ENCODE measurements at places on chromosomes 7 and 10.

DNA sequence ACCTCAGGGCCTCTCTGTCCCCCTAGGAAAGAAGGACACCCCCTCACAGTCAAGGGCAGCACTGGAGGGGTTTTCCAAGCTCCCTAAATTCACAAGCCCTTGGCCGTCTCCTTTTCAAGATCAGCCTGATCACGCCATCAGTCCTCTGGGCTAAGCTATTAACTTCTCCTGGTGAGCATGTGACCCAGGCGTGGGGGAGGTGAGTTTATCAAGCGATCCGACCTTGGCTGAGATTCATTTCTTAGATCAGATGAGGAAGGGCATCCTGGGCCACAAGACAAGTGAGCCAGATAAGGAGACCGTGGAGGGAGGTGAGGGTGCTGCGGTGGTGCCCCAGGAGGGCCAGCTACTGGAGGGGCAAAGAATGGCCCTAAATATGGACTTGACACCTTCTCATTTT is 19.2 kb upstream of the EN2 start:
- DNase-seq, result no peak

DNA sequence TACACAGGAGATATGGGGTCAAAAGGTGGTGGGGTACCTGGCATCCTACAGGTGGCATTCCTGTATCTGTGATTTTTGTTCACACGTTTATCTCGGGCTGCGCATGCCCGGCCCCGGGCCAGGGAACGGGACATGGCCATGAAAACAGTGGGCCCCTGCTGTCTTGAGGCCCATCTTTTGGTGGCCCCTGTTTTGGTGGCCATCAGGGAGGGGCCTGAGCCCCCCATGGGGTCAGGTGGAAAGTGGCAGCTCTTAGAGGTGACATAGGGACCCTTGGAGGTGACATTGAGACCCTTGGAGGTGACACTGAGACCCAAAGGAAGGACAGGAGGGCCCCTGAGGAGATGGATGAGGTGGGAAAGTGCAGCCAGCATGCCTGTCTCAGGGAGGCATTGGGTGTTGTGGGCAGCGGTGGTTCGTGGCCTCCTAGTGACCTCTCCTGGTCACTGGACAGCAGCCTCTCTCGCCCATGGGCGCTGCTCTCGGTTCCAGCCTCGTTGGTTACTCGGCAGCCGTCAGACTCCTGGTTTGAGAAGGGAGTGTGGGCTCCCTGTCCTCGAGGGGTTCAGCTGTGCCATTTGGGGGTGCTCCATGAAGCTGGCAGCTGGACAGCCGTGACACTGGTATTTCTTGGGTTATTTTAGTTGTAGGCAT is 39.9 kb downstream of the INPP5A start:
- DNase-seq, result no peak

DNA sequence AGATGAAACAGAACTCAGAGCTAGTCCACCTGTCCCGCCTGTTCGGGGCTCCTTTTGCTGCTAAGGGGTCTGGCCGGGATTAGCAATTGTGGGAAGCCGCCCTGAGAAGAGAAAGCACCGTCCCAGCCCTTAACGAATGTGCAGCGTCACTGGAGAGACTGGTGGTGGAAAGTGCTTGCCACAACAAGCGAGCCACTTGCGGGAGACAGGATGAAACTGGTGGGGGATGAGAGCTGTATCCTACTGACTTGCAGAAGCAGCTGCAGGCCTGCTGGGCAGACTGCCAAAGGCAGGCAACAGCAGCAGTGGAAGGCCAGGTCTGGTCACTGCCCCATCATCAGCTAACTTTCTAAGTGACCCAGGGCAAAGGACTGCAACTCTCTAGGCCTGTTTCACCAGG is 95.4 kb downstream of the FAM53B start:
- DNase-seq, result peak; percentile 28

GRCh38 chr10:125609859-125610258 is 73.1 kb downstream of the TEX36 start:
- DNase-seq, result no peak

DNA sequence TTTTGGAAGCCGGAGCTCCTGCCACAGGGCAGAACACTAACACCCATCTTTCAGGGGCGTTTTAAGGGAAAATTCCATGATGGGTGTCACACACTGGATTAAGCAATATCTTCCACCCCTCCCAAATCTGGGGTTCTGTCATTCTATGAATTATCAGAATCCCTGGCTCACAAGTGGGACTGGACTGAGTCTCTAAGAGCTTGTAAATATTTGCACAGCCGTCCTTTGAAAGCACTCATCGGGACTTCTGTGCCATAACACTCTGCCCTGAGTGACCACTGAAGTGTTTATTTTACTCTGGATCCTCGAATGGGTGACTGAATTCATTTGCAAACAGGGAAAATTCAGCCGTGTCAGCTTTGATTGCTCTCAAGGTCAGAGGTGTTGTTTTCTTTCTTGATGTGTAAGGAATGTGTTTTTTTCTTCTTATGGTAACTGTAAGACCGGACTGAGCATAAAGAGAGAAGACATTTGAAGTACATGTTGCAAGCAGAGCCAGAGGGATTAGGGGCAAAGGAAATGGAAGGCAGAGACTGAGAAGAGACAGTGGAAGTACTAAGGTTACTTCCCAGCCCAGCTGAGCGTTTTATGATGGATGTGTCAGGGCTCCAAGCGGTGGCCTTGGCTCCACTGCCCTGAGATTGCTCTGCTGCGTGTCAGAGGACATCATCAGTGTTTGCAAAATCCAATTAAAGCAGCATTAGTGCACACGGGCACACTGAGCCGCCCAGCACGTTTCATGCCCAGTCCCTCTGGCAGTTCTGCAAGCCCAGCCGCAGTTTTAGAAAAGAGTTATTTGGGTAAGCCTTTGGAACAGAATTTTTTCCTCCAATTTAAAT is 17.7 kb upstream of the GTPBP4 start:
- no peak for DNase-seq

- no peak for DNase-seq
These were observed 368.9 kb downstream of the PLXDC2 start for GRCh38 chr10:20185116-20185515.

DNA sequence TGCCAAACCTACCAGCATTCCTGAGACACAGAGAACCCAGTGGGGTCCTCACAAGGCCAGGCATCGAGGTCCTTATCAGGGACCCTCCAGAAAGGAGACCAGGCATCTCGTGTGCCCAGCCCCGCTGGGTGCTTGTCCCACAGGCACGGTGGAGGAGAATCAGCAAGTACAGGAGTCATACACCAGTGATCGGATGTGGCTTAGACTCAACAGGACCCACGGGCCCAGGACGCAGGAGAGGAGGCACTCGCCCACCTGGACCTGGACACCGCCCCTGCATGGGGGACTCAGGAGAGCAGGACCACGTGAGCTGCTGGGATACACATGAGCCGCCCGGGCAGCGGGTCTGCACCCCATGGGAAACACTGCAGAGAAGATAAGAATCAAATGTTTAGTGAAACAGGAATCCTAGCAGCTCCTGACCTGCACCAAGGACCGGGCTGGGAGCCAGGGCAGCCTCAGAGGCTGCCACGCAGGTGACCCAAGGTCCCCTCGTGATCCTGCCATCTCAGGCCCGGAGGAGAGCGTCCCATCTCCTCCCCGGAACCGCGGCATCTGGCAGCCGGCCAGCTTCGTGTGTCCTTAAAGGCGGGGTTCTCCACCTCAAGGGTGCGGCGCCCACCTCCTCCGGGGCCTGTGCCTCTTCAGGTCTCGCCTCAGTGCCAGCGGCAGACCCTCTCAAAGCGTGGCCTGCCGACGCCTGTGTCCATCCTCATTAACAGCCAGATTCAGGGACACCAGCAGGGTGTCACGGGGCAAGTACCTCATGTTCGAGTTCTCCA is 59.2 kb downstream of the FOXL3 start:
- no peak for DNase-seq

GRCh38 chr10:108904163-108904838 is 1019.0 kb downstream of the XPNPEP1 start:
- no peak for DNase-seq

DNA sequence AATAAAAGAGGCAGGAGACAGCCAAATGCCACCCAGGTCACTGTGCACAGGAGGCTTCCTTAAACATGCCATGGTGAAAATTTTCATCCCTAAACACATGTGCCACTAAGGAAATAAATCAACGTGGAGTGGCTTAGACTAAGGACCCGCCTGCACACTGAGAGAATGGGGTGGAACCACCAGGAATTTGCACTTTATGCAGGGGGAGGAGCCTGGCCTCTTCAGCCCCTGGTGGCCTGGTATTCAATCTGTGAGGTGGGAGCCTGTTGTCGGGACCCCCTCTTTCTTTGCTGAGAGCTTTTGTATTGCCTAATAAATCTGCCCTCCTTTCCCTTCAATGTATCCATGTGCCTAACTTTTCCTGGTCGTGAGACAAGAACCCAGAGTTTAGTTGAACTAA is 204.6 kb upstream of the NRP1 start:
- no peak for DNase-seq

DNA sequence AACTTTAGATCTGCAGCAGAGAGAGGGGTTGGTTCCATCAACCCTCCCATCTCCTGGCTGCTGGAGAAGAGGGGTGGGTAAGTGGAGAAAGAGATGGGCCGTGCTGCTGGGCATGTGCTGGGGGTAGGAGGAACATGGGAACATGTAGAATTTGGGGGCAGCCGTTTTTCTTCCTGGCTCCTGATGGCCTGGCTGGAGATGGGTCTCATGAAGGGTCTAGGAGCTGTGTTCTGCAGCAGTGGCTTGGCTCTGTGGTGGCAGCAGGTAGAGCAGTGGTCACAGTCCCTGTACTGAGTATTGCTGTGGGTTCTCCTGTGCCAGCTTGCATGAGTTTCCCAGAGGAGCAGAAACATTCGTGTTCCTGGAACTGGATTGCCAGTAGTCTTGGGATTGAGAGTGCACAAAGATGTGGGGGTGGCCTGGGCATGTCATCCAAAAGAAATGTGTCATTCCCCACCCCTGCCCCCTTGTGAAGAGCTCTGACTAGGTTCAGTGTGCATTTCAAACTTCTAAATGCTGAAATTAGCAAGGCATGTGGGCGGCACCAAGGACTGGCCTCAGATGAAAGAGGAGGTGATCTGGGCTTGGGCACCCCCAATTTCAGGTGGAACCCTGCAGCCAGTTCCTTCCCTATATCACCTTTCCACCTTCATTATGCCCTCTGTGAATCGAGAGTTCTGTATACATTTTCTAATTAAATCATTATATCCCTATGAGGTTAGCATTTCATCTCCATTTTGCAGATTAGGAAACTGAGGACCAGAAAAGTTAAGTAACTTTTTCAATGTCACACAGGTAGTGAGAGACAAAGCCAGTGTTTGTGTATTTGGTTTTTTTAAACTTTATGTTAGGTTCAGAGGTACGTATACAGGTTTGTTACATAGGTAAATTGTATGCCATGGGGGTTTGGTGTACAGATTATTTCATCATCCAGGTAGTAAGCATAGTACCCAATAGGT is 2.1 kb downstream of the CHST3 start:
- no peak for DNase-seq

DNA sequence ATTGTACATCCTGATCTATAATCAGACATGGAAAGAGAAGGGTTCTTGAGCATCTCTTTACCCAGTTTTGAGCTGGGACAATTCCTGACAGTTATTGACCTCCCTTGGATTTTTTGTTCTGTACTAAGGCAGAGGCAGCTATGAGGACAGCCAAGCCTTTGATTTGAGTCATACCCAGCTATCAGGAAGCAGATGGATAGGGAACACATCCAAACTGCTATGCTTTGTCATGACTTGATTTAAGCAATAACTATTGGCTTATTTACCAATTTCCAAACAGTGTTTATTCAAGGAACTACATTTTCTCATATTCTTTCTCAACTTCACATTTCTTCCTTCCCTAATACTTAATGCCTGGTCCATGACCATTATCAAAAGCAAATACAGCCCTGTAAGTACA is 396.4 kb upstream of the STEAP1 start:
- no peak for DNase-seq

DNA sequence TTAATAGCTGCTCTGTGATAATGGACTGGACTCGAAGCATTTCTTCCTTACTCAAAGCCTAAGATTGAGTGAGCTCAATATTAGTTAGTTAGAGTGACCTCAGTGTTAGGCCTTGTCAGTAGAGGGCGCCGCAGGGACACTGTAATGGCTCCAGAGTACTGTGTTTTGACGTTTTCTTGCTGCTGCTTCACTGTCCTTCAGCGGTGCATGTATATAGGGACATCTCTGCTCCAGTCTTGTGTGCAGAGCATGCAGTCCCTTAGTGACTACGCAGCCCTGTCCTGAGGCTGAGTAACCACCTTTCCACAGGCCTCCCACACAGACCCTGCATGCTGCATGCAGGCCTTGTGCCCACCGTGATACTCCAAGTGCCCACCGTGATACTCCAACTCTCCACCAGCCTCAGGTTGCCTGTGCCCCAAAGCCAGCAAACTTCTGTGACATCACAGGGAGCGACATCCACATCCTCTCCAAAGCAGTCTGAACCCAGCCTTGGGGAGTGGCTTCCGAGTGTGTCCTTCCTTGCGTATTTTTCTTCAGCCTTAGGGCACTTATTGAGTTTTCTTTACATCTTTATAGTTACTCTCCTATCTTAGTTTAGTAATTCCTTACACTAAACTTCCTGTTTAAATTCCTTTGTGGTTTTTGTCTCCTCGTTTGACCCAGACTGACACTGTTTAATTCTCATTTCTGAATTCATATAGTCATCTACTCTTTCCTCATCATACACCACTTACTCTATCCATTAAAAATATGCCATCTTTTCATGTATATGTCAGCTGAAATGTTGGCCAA is 118.2 kb downstream of the JAZF1 start:
- no peak for DNase-seq

DNA sequence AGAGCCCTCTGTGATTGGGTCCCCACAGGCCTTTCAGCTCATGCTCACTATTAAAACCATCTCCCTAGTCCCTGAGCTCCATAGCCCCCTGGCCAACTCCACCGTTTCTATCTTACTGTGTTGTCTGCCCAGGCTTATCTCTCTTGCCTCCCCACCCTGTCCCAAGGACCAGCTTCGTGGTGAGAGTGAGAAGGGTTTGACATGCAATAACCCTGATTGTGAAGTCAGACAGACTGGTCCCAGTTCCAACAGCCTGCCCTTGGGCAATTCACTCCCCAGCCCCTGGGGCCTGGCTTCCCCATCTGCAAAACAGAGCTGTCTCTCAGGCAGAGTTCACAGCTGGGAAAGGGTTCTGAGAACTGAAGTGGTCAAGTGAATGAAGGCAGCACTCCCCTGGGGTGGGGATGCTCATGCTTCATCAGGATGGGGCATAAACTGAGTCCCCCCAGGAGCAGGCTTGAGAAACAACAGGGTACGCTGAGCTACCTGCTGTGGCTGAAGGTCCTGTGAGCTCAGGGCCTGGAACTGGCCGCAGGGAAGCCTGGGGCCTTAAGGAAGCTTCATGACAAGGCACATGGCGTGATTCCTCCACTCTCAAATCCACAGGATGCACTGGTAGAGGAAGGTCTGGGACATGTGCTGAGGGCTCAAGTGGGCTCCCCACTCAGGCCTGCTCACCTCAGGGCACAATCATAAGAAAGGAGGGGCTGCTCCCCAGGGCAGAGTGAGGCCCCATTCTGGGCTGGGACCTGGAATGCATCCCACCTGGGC is 1.8 kb upstream of the PPIF start:
- DNase-seq, result no peak

Data from KG1 (cell line).